ENCODE measurements at places on chromosomes 2 and 18. TPM values are rescaled to one million over a fixed set of nuclear protein-coding genes. Genes with fewer than 3 reads are reported as not detected.

The RAB17 gene
- total RNA-seq: 0.42 TPM

The MC2R gene
- not detected for total RNA-seq

The GALNT14 gene
- total RNA-seq: not detected

The PDE1A gene
- total RNA-seq: 2.9 TPM

- no peak for DNase-seq
Measured at GRCh38 chr2:73134471-73134870, 21.7 kb upstream of the RAB11FIP5 start.

GRCh38 chr2:140747090-140747489 is 1383.7 kb downstream of the LRP1B start:
- DNase-seq: no peak

DNA sequence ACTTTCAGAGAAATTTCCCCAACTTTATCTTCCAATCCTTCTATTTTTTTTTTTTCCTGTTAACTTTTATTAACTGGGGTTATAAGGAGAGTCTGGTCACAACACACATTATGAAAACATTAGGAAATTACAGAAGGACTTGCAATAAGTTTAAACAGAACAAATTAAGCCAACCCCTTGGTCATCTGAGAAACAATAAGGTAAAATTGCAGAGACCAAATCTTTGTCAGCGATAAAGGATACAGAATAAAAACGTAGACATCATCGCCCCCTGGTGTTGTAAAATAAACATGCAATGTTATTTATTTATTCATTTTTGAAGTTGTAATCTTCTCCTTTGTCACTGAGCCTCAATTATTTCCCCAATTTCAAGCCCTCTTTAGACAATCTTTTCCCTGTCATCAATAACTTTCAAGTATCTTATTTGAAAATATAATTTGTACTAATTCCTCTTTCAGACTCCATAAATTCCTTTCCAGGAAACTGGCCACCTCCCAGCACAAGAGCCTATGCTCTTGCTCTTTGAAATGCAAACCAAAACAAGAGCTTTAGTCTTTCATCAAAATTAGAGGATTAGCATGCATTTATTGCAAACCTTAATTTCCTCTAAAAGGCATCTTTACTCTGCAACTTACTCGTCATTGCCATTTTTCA is 19.5 kb downstream of the G6PC2 start:
- peak; percentile 56 for DNase-seq

DNA sequence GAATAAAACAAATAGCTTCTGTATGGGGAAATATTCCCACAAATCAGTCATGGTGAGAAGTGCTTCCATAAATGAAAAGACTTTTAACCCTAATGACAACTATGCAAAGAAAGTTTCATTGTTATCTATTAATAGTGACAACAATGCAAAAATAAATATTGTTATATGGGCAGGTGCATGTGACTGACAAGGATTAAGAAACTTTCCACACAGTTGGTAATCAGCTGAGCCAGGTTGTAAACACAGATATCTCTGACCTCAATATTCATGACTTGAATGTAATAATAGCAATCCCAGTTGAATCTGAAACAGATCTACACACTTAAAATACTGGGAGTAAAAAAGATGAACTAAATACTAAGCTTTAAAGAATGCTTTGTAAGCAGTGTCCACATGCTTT is 517.0 kb upstream of the SOX11 start:
- no peak for DNase-seq

DNA sequence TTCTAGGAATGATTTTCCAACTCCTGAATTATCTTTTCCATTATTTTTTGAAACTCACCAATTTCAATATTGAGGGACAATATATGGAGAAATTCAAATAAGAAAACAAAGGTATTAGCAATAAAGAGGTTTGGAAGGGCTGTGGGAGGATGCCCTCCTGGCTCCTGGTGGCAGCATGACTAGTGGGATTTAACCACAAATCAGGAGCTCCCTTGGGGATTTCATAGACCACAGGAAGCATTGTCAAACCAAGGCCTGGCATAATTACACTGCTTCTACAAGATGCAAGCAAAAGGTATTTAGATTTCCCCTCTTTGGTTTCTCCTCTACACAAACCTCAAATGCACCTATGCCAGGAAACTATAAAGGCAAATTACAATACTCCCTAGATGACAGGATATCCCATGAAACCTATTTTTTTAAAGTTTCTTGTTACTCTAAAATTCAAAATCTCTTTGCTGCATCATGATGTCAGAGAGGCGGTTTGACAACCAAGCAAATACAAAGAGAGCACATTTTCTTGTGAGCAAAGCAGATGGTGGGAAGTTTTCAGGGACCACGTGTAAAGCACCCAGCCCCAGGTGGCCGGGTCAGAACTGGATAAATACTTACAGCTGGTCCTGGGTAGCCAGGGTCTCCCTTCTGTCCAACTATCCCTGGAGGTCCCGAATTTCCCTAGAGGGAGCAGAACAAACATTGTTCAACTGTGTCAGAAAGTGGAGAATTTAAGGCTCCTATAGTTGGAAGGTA is 67.9 kb downstream of the COL6A3 start:
- peak; percentile 87 for DNase-seq

- no peak for DNase-seq
Measured at GRCh38 chr2:120231974-120232635, 8.9 kb upstream of the TMEM185B start.

- no peak for DNase-seq
Measured at GRCh38 chr2:230903231-230904150, 21.6 kb downstream of the GPR55 start.

DNA sequence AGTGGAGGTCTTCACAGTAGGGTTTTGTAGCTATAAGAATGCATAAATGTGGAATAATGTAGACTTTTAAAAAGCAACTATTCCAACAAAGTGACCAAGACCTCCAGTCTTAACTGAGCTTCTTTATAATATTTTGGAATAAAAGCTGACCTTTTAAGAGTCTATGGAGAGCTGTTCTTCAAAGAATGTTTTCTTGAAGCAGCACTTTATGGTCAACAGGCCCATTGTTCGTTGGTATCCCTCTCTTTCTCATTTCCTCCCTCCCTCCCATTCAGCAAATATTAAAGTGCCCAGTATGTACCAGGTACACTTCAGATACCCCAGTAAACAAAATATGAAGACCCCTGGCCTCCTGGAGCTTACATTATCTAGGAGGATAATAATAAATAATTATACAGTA is 140.1 kb upstream of the SMAD7 start:
- no peak for DNase-seq

DNA sequence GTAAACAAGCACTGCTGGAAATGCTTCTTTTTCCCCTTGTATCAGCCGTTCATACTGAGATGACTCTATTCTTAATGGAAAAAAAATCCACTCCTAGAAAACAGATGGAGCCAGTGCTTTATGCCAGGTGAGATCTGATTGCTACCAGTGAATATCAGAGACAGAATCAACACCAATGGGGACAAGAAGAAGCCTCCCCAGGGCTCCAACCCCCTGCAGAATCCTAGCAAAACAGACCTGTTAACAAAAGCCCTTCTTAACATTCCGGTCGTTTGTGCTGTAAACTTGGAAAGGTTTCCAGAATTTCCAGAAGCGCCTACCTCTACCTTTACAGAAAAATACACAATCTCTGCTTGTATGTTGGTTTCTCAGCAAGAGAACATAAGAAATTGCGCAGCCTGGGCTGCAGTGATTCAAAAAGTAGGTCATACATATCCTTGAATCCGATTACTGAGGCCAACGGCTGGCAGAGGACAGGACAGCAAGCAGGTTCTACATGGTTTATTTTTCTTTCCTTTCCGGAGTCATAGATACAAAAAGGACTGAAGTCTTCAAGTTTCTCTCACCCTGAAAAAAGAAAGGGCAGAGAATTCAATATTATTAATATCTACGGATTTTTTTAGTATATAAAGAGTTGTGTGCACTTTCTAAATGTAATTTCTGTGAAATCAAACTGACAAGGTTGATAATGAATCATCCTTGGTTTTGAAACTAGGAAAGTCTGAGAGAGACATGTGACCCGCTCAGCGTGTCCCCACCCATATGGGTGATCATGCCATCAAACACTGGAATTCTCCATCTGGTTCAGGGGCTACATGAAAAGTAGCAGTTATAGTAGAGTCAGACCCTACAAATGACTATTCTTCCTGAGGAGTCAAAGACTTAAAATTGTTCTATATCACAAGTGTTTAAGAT is 266.7 kb upstream of the MGAT5 start:
- no peak for DNase-seq

- no peak for DNase-seq
Measured at GRCh38 chr2:67970542-67970941, 92.3 kb downstream of the C1D start.

Measured in myocyte (in vitro differentiated cells).